IPS-NIHi11 (cell line): ENCODE measurements at places on chromosomes 1 and 21.
A peak's percentile ranks its signal among the peaks of the same experiment; 100 is the strongest.

- DNase-seq, result no peak
Observed at GRCh38 chr1:93758842-93759515, 77.3 kb upstream of the BCAR3 start.

GRCh38 chr1:1129381-1129821 lies 13.5 kb upstream of the C1orf159 start:
- DNase-seq, result no peak

- DNase-seq, result peak; percentile 74
Observed at GRCh38 chr21:43611598-43612369, 47.5 kb downstream of the HSF2BP start.

DNA sequence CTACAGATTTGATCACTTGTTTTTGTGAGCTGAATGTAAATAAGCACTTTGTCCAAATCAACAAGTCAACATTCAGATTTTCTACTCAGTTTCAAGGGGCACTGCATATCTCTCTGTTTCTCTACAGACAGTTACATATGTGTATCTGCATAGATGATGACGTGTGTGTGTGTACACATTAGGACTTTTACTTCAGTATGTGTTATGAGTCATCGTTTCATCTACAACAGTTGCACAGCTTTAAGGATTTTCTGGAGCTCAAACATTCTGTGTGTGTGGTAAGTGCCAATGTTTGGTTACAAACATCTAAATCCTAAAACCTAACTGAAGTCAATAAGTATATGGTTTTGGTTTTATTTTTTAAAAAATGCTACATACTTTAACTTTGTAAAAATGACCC lies 494.5 kb upstream of the PBX1 start:
- no peak for DNase-seq

DNA sequence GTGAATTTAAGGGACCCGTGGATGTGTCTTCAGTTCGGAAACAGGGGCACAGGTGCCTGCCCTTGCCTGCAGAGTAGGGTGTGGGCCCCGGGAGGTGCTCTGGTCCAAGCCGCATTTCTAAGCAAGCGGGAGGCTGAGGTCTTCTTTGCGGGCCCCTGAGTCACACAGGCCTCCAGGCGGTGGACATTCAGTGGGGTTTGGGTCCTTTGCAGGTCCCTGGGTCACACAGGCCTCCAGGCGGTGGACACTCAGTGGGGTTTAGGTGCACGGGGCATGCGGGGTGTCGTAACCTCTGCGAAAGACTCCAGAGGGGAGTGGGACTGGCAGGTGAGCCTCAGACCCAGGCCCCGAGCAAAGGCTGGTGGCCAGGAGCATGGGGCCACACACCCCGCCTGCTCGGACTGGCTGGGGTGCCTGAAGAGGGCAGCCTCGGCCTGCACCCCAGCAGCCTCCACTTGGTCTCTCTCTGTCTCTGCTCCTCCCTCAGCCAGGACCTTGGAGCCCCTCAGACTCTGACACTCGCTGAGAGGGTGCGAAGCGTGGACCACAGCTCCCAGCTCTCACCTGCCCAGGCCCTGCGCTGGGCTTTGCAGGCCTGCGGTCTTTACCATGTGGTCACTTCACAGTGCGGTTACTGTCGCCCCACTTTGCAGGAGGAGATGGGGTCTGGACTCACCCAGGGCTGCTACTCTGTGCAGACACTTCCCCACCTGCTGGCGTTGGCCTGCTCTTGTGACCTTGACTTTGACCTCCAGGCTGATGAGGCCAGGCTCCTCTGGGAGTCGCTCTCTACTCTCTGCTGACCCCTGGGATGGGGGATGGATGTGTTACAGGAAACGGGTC lies 6.0 kb upstream of the AGPAT3 start:
- no peak for DNase-seq

GRCh38 chr1:174584071-174584470 lies 136.3 kb downstream of the GPR52 start:
- no peak for DNase-seq

DNA sequence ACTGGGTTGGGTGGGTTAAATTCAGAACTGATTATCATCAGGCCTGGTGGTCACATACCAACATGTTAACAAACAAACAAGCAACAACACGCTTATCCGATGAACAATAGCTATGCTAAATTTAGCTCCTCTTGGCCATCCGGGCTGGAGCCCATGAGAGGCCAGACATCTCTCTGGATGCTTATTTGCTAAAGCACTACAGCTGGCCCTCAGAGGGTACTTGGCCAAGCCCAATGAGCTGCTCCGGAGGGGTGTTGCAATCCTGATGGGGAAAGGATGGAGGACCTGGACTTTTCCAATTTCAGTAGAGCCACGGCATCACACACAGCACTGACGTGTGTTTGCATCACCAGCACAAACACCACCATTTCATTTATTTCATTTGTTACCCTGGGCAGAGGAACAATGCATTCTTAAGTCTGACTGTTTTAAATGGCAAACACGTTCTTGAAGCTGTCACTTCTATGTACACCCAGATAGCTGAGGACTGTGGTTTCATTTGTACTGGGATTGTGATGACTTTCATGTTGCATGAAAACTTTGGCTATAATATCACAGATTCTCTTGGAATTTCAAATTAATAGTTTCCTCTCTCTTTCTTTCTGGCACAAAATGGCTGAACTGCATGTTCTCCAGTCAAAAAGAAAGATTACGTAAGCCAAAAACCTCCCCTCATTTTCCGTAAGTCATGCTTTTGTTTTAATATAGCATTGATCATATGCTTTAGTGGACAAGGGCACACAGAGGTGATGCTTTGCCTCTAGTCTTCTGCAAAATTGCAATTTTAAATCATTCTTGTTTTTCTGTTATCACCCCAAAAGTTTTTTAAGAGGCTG lies 359.8 kb upstream of the KAZN start:
- DNase-seq, result no peak

DNA sequence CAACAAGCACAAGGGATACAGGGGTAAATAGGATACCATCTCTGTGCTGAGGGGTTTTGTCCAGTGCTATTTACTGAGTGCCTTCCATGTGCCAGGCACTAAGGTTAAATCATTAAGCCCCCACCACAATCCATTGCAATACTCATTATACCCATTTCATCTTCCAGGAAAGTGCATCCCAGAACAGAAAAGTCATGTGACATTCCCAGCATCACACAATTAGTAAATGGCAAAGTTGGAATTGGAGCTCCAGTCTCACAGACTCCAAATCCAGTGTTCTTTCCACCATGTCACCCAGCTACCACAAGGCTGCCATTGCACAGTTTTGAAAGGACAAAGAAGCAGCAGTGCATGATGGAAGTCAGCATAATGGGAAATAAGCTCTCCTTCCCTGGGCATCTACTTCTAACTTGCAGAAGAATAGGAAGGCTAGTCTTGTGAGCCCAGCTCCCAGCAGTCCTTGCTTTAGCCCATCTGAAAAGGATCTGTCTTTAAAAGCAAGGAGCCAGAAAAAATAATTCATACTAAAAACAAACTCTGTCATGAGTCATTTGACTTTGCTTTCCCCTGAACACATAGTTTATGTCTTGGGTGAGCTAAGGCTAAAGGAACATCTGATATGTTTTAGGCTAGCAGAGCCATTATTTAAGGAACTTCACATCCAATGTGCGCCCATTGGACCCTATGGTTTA lies 111.4 kb upstream of the HOOK1 start:
- DNase-seq, result no peak

DNA sequence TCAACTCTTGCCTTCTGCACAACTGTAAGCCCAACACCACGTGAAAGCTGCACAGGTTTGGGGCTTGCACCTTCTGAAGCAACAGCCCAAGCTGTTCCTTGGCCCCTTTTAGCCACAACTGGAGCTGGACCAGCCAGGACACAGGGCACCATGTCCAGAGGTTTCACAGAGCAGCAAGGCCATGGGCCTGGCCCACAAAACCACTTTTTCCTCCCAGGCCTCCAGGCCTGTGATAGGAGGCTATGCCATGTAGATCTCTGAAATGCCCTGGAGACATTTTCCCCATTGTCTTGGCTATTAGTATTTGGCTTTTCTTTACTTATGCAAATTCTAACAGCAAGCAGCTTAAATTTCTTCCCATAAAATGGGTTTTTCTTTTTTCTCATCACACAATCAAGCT lies 126.1 kb downstream of the SLC44A5 start:
- no peak for DNase-seq

- DNase-seq, result no peak
Observed at GRCh38 chr1:54442185-54442584, 36.0 kb upstream of the SSBP3 start.

DNA sequence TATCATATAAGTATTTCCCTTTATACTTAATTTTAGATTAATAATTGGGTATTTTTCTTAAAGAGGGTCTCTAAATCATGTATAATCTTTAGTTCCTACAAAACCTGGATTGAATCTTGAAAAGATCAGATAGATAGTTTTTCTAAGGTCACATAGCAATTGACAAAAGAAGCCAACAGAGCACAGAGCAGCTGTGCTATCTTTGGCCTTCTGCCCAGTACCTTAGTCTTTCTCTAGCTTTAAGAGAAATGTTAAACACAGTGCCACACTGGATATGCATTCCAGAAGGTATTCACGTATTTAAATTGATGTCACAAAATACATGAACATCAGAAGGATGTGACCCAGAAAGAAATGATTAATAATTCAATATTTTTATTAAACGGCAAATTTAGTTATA lies 86.8 kb downstream of the C21orf91 start:
- no peak for DNase-seq

DNA sequence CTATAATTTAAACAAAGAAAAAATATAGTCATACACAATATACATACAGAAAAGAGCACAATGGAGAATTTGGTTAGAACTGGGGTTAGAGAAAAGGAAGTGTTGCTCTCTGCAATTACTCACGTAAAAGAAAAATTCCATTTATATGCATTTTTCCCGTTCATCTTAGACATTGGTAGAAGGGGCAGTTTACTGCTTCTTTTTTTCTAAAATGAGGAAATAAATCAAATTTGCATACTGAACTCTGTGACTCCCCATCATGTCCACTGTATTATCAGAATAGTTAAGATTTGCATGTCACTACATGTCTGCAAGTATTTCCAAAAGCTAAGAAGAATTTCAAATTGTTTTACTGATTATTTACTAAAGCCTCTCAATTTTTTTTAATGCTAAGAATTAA lies 44.1 kb upstream of the C1orf105 start:
- DNase-seq, result no peak

DNA sequence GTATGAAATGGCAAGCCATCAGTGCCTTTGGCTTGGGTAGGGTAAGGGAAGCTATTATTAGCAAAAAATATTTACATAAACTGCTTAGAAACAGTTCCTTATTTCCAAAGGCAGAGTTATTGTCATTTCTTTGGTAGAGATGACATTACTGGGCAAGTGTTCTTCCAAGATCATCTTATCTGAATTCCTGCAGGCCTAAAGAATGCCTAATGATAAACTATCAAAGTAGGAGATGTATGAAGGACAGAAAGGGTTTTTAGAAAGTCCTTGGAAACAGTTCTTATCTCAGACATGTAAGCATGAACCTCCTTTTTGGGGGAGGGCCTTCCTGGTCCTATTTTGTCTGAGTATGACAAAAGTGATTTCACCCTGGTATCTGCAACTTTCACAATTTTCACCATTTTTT lies 5.1 kb upstream of the FRRS1 start:
- DNase-seq, result no peak

GRCh38 chr1:61175976-61176375 lies 93.6 kb downstream of the NFIA start:
- no peak for DNase-seq

DNA sequence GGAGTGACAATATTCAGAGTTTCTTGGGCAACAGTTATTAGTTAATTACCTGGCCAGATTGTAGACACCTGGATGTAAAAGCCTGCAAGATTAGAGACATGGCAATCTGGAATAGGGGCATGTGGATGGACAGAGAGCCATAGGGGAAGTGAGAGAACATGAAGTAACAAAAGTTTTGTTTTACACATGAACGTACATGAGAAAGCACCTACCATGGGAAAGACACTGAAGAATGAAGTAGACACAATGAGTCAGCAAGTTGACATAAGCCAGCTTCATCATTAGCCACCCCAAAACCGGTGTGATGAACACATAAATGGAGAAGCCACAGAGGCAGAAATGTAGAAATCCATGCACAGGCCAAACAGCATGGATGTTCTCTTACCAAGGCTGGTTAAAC lies 462.1 kb upstream of the C1orf87 start:
- no peak for DNase-seq

DNA sequence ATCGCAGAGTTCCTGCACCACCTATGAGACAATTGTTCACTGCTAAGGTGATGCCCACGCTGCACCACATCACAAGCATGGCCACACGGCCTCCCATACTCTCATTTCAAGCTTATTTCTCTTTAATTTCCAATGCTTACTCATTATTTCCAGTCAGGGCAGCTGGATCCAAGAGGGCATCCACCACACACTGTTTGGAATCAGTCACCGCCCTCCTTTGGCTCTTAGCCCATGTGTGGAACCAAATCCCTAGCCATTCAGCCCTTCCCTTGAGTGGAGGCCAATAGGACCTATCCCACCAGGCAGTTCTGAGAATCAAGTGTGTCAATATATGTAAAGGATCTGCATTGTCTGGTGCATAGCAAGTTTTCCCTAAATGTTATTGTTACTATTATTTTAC lies 26.3 kb upstream of the PALMD start:
- peak; percentile 13 for DNase-seq

DNA sequence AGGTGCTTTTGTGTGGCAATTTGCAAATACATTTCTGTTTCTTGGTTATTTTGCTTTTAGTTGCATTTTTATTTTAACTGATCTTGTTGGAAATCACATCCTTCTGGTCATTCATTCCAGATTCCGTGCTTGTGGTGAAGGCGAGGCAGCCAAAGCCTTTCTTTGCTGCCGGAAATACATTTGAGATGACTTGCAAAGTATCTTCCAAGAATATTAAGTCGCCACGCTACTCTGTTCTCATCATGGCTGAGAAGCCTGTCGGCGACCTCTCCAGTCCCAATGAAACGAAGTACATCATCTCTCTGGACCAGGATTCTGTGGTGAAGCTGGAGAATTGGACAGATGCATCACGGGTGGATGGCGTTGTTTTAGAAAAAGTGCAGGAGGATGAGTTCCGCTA lies 34.8 kb upstream of the CD101 start:
- no peak for DNase-seq

GRCh38 chr1:115867216-115867615 lies 26.3 kb upstream of the NHLH2 start:
- DNase-seq, result no peak

DNA sequence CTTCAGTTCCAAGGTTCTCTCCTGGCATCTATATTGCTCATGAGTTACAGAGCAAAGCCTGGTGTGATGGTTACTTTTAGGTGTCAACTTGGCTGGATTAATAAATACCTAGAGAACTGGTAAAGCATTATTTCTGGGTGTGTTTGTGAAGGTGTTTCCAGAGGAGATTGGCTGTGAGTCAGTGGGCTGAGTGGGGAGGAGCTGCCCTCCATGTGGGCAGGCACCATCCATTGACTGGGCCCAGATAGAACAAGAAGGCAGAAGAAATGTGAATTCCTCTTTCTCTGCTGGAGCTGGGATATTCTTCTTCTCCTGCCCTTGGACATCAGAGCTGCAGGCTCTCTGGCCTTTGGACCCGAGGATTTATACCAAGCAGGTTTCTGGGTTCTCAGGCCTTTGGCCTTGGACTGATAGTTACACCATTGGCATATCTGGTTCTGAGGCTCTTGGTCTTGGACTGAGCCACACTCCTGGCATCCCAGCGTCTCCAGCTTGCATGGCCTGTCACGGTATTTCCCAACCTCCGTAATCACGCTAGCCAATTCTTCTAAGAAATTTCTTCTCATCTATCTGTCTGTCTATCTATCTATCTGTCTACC lies 44.5 kb downstream of the B3GALT5 start:
- no peak for DNase-seq

GRCh38 chr1:218742467-218743262 lies 397.5 kb downstream of the TGFB2 start:
- DNase-seq, result no peak
